ENCODE measurements at places on chromosomes 1 and 21. TPM values are rescaled to one million over a fixed set of nuclear protein-coding genes. Genes with fewer than 3 reads are reported as not detected.

GRCh38 chr1:224605482-224606181 is 10.5 kb upstream of the CNIH3 start:
- no peaks in the 10 kb centered on the region for H3K27me3 ChIP-seq
- no peaks in the 10 kb centered on the region for H3K4me1 ChIP-seq
- no peak for DNase-seq
- H3K36me3 ChIP-seq = no peaks in the 10 kb centered on the region

Gene APCS
- not detected for polyA plus RNA-seq

Gene RAB25
- 1.5 TPM for polyA plus RNA-seq

Gene PALMD
- not detected for polyA plus RNA-seq

- H3K4me1 ChIP-seq = no peaks in the 10 kb centered on the region
- no peak overlapping the region for H3K27ac ChIP-seq
- no peaks in the 10 kb centered on the region for H3K27me3 ChIP-seq
- DNase-seq = no peak
- no peak overlapping the region for H3K4me3 ChIP-seq
- peaks cover 6% of the 10 kb centered on the region for H3K36me3 ChIP-seq
These were observed 12.7 kb downstream of the CDCA8 start for GRCh38 chr1:37704966-37705365.

GRCh38 chr1:116287341-116288200 is 85.5 kb upstream of the ATP1A1 start:
- no peak for DNase-seq
- H3K27me3 ChIP-seq = no peaks in the 10 kb centered on the region
- no peaks in the 10 kb centered on the region for H3K36me3 ChIP-seq
- no peaks in the 10 kb centered on the region for H3K4me1 ChIP-seq
- H3K27ac ChIP-seq = no peak overlapping the region
- H3K4me3 ChIP-seq = no peak overlapping the region

Gene TFF3
- not detected for polyA plus RNA-seq

DNA sequence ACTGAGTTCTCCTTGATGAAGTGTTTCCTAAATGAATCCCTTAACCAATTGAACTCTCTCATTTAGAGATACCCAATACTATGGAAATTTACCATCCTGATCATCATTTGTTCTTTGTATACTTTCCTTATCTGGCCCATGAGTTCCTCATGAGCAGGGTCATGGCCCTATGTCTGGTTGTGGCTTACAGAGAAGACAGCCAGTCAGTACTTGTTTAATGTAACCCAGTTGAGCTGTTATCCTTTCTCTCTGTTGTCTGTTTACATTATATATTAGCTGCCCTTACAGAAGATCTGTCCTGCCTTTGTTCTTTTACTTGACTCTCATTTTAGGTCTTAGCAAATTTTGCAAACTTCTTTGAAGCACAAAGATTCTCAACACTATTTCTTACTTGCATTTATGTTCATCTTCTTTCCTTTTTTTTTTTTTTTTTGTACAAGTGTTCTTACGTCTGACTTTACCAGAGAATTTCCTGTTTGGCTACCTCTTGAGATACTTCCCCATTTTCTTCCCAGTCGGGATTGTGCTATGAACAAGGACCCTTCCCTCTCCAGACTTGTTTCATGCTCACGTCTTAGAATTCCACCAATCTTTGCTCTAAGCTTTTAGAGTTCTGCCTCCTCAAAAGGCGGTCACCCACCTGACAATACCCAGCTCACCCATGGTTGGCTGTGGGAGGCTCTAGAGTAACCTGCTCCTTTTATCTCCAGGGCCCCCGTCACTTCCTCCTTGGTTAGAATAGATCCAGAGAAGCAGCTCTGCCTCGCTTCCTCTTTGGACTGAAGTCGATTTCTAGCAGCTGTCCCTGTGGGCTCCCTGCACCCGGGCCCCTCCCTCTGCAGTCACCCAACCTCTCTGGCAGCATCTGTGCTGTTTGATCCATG is 53.6 kb upstream of the RUNX1 start:
- no peaks in the 10 kb centered on the region for H3K4me1 ChIP-seq
- peak overlapping the region; percentile 34 for H3K4me3 ChIP-seq
- no peaks in the 10 kb centered on the region for H3K36me3 ChIP-seq
- no peaks in the 10 kb centered on the region for H3K27me3 ChIP-seq
- DNase-seq = peak; percentile 80

- DNase-seq = no peak
- no peak overlapping the region for H3K27ac ChIP-seq
- H3K36me3 ChIP-seq = no peaks in the 10 kb centered on the region
These were observed 22.2 kb upstream of the RUNX1 start for GRCh38 chr21:35071347-35071746.

DNA sequence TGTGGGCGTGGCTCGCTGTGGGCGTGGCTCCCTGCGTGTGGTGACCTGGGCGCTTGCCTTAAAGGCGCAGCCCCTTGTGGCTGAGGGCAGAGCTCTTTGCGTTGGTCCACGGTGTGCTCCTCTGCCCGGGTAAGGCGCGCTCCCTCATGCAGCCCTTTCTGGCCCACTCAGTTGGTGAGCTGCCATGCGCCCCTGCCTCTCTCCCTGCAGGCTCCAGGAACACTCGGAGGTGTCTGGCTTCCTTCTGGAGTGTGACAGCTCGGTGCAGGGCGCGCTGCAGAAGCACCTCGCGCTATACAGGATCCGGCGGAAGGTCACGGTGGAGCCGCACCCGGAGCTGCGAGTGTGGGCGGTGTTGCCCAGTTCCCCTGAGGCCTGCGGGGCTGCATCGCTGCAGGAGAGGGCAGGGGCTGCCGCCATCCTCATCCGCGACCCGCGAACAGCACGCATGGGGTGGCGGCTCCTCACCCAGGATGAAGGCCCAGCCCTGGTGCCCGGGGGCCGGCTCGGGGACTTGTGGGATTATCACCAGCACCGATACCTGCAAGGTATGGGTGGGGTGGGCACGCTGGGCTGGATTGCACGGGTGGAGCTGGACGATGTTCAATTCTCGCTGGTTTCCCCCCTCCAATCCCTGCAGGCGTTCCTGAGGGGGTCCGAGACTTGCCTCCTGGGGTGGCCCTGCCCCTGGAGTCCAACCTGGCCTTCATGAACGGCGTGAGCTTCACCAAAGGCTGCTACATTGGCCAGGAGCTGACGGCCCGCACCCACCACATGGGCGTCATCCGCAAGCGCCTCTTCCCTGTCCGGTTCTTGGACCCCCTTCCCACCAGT is 9.1 kb downstream of the IBA57 start:
- H3K4me1 ChIP-seq = no peaks in the 10 kb centered on the region
- H3K36me3 ChIP-seq = peaks cover 36% of the 10 kb centered on the region
- H3K4me3 ChIP-seq = no peak overlapping the region
- H3K27me3 ChIP-seq = no peaks in the 10 kb centered on the region
- DNase-seq = no peak
- H3K27ac ChIP-seq = no peak overlapping the region

Data from naive thymus-derived CD4-positive, alpha-beta T cell (primary cell).